ENCODE measurements at places on chromosomes 12 and 14. TPM values are rescaled to one million over a fixed set of nuclear protein-coding genes. Genes with fewer than 3 reads are reported as not detected.

GRCh38 chr14:72739446-72740405, 154.2 kb downstream of the DPF3 start:
- no peak overlapping the region for H3K27ac ChIP-seq
- peaks cover 60% of the 10 kb centered on the region for H3K4me1 ChIP-seq
- no peak overlapping the region for H3K4me3 ChIP-seq
- no peak for DNase-seq

LRIG3 gene
- 8.3 TPM for total RNA-seq

- H3K4me3 ChIP-seq: no peak overlapping the region
- H3K36me3 ChIP-seq: no peaks in the 10 kb centered on the region
- DNase-seq: no peak
- no peaks in the 10 kb centered on the region for H3K27me3 ChIP-seq
- H3K27ac ChIP-seq: no peak overlapping the region
- peaks cover 31% of the 10 kb centered on the region for H3K4me1 ChIP-seq
These were observed 473.0 kb downstream of the RAD51B start for GRCh38 chr14:68292441-68293215.

GRCh38 chr12:122059203-122059960, 19.2 kb upstream of the MLXIP start:
- H3K27me3 ChIP-seq: no peaks in the 10 kb centered on the region
- H3K27ac ChIP-seq: no peak overlapping the region
- peaks cover 15% of the 10 kb centered on the region for H3K4me1 ChIP-seq
- H3K4me3 ChIP-seq: no peak overlapping the region
- H3K36me3 ChIP-seq: peaks cover 6% of the 10 kb centered on the region

DNA sequence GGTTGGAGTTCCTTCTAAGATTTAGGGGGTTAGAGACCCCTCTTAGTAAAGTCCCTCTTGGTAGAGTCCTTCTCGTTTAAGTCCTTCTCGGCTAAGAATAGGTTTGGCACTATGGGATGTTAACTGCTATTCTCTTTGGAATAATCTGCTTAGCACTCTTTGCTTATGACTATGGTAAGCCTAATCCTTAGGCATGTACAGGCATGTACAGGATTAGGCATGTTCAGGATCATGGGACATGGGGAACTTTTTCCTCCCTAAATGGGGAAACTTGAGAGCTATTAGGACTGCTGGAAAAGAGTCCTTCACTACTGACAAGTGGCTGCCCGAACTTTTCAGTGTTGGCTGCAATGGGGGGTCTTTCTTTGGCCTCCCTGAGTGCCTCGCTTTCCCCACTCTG, 193.3 kb downstream of the TMEM117 start:
- no peak overlapping the region for H3K27ac ChIP-seq
- no peak overlapping the region for H3K4me3 ChIP-seq
- DNase-seq: no peak
- no peaks in the 10 kb centered on the region for H3K36me3 ChIP-seq
- H3K27me3 ChIP-seq: no peaks in the 10 kb centered on the region

HPD gene
- 0.88 TPM for total RNA-seq

- no peak for DNase-seq
- H3K27me3 ChIP-seq: no peaks in the 10 kb centered on the region
- H3K27ac ChIP-seq: no peak overlapping the region
- H3K4me1 ChIP-seq: no peaks in the 10 kb centered on the region
These were observed 139.0 kb downstream of the SYNE2 start for GRCh38 chr14:63991833-63992232.

Measured in heart right ventricle (tissue), 16 donors.